AG10803 (cell line): ENCODE measurements at places on chromosomes 16 and 17.
A peak's percentile ranks its signal among the peaks of the same experiment; 100 is the strongest.

- DNase-seq: peak; percentile 45
These were observed at the start of gene RGS9 for GRCh38 chr17:65137021-65137939. Gene RGS9 (plus strand): TSS chr17:65137370. CDS start chr17:65137541, 171 bp downstream.

DNA sequence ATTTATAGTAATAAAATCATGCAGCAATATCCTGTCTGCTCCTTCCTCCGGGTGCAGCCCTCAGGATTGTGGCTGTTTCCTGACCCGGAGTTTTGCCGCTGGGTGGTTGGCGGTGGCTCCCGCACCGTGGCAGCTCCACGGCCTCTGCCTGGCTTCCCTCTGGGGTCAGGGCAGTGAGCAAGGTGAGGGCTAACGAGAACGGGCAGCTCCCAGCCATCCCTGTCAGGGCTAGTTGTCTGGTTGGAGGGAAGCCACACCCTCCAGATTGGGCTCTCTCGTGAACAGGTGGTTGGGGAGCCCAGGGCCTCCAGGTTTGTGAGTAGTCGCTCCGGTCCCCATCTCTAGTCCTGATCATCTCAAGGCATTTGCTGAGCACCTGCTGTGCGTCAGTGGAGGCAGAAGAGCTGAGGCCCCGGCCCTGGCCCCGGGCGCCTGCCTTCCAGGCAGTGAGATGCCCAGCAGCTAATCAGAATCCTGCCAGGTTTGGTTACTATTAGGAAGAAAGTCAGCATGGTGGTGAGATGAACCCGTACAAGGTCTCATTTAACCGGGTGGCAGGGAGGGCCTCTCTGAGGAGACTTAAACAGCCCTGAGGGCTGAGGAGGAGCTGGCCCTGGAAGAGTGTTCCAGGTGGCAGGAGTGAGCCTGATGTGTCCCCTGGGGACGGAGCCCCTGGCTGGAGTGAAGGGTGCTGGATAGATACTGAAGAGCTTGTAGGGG lies 2.3 kb upstream of the NUDT16L1 start:
- DNase-seq: no peak

GRCh38 chr16:27745348-27745747 lies 195.4 kb downstream of the KATNIP start:
- no peak for DNase-seq

DNA sequence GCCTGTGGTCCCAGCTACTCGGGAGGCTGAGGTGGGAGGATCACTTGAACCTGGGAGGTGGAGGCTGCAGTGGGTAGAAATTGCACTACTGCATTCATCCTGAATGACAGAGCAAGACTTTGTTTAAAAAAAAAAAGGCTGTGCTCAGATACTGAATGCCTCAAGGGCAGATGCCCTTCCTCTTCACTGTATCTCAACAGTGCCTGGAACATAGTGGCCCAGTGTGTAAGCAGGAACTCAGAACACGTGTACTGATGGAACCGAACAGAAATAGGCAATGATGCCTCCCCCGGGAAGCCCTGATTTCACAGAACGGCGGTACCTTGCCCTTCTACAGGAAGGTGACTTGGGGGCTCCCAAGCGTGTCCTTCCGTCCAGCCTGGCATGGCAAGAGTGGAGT lies 46.8 kb downstream of the PLXDC1 start:
- DNase-seq: no peak

GRCh38 chr16:27439271-27440018 lies 37.5 kb downstream of the IL21R start:
- DNase-seq: no peak

- no peak for DNase-seq
These were observed 30.8 kb downstream of the MPRIP start for GRCh38 chr17:17073030-17073564.

GRCh38 chr16:51374346-51374745 lies 223.3 kb upstream of the SALL1 start:
- peak; percentile 93 for DNase-seq

DNA sequence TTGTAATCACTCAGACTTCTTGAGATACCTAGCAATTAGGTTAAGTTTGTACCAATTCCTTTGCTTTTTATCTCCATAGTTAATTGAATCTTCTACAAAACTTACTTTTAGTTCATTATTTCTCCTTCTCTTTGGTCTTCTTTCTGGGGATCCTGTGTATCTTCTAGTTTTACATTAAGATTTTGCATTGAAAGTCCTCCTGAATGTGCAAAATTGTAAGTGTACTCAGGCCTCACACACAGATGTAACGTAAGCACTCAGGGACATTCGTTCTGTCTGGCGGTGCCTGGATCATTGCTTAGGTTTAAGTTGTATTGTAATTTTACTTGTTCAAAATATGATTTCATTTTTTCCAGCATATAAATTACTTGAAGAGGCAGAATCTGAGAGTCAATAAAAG lies 222.6 kb upstream of the CPHXL start:
- no peak for DNase-seq

DNA sequence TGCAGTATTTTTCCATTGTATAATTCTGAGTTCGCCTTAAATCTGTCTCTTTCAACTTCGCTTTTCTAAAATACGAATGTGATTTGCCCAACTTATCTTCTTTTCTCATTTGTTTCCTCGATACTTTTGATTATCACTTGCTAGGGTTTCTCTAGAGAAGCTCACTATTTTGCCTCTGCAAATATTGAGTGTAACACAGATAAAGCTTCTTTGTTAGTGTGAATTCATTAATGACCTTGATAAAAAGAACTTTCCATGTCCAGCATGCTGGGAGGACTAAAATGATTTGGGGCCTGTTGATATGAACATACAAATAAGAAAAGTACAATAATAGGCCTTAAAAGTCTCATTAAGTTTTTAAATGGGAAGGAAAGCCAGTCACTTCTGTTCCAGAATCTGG lies 303.3 kb downstream of the MAP2K6 start:
- DNase-seq: no peak

DNA sequence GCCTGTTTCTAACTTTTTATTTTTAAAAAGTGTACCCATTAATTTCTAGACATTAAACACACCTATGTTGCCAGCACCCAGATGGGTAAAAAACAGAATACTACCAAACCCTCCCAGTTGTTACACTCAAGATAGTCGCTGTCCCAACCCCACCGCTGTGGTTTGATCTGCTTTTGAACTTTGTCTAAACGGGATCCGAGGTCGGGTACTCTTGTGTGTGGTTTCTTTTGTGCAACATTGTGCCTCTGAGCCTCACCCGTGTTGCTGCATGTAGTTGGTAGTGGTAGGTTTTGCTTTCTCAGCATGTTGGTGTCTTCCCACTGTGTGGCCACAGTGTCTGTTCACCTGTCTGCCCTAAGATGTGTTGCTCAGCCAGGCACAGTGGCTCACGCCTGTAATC lies 4.3 kb downstream of the KLHL36 start:
- DNase-seq: no peak

DNA sequence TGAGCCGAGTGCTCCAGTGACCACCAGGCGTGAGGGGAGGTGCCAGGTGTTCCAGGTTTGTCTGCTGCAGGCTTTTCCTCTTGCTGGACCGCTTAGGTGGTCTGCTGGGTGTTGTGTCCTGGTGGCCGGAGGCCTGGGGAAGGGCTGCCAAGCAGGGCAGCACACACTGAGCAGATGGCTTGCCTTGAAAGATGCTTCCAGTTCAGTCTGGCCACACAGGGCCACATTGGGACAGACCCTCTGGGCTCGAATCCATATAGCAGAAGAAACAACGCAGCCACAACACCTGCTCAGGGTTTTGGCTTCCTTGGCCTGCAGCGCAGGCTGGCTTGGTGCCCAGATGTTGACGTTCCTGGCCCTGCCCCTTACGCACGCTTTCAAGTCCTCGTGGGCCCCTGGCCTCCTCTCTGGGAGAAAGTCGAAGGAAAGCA lies 24.8 kb downstream of the GINS2 start:
- DNase-seq: no peak

DNA sequence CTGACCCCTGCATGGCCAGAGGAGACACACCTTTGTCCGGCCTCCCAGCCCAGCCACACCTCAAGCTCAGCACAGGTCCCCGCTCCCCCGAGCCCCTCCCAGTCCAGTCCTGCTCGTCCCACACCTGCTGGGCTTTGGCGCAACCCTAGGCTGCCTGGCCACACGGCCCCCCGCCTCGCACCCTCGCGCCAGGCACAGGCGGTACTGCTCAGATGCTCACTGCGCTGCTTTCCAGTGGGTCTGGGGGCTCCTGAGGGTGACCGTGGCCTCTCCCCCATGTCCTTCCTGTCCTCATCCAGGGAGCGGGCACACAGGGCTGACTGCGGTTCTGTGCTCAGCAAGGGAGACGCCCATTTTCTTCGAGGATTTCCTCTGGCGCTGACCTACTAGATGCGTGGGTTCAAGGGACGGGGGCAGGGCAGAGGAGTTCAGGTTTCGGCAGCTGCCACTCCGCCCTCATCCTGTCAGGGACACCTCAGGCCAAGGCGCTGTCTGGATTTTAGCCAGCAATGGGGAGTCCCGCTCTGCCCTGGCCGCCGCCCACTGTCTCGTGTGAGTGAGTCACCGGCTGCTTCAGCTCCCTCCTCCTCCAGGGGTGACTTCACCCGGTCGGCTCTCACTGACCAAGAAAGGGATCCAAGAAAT lies 118.0 kb upstream of the ZNF469 start:
- DNase-seq: peak; percentile 85

GRCh38 chr17:66692421-66692690 lies 142.6 kb upstream of the CACNG5 start:
- DNase-seq: no peak

GRCh38 chr16:47865337-47865855 lies 290.4 kb downstream of the ABCC12 start:
- DNase-seq: no peak

GRCh38 chr16:82963653-82964052 lies 336.9 kb downstream of the CDH13 start:
- no peak for DNase-seq

DNA sequence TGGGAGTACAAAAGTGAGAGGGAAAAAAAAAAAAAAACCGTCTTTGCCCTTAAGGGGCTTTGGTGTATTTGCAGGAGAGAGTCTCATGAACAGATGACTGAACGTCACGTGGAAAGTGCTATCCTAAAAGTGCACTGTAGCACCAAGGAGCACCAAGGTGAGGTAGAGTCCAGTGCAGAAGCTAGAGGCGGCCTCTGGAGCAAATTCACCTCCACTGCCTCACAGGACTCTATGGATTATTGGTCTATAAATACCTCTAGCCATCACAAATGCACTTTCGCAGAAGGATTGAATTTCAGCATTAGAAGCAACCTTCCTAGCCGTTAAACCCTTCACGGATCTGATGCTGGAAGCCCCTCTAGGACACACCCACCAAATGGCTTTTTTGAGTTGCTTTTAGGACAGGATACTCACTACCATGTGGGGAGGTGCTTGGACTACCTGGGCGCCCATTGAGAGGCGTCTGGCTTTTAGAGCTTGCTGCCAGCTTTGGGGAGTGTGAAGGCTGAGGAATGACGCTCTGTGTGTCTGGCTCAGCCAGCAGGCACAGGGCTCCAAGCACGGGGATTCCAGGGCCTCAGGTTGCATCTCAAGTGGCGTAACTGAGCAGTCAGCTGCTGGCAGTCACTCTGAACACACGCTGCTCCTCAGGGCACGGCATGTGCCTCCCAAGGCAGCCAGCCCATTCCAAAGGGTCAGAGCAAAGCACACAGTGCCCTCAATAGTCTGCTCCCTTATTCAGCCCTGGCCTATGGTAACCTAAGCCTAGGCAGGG lies 52.7 kb downstream of the CDRT4 start:
- DNase-seq: no peak

DNA sequence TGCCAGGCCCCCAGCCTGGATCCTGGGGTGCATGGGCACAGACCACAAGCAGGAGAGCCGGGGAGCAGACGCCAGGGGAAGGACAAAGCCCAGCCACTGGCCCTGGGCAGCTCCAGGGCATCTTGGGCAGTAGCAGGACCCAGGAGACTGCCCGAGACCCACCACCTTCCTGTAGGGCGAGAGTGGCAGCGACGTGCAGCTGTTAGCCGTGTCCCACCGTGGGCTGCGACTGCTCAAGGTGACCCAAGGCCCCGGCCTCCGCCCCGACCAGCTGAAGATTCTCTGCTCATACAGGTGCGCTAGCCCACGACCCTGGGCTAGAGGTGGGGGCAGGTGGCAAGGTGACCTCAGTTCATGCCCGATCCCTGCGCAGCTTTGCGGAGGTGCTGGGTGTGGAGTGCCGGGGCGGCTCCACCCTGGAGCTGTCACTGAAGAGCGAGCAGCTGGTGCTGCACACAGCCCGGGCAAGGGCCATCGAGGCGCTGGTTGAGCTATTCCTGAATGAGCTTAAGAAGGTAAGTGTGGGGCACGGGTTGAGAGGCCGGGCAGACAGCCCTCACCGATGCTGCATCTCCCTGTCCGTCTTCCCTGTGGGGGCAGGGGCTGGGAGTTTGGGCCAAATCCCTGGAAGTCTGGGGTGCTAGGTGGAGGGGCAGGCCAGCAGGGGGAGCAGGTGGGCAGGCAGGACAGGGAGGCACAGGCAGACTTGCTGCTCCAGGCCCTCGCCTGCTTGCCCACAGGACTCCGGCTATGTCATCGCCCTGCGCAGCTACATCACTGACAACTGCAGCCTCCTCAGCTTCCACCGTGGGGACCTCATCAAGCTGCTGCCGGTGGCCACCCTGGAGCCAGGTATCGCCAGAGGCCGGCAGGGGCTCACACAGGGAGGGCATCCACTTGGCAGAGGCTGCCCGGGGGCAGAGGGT lies 13.5 kb upstream of the SMIM5 start:
- peak; percentile 29 for DNase-seq

GRCh38 chr17:78826421-78826820 lies 14.2 kb downstream of the USP36 start:
- peak; percentile 31 for DNase-seq

DNA sequence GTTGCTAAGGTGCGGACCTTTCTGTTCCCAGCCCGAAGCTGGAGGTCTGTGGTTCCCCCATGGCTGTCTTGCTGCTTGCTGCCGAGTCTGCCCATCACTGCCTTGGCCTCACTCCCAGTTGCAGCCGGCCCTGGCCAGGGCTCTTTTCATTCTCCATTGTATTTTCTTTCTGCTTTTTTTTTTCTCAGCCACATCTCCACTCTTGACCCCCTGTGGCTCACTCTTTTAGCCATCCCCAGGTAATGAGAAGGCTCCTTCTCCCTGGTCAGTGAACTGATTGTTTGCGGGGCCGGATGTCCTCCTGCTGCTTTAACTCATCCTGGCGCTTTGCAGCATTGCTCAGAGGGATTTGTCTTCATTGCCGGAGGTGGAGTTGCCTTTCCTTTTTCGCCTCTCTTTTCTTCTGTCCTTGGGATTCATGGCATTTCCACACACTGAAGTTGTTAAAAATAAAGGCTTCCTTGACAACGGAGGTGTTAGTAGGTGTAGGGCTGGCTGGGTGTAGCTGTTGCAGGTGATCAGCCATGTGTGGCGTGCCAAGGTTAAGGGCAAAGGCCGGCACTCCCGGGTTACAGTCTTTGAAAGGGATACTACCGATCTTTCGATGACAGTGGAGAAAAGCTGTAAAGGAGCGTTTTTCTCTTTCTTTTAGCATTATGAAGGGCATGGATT lies 34.1 kb downstream of the MAP2K6 start:
- no peak for DNase-seq

- no peak for DNase-seq
These were observed 20.2 kb upstream of the MAPT start for GRCh38 chr17:45874151-45874550.

DNA sequence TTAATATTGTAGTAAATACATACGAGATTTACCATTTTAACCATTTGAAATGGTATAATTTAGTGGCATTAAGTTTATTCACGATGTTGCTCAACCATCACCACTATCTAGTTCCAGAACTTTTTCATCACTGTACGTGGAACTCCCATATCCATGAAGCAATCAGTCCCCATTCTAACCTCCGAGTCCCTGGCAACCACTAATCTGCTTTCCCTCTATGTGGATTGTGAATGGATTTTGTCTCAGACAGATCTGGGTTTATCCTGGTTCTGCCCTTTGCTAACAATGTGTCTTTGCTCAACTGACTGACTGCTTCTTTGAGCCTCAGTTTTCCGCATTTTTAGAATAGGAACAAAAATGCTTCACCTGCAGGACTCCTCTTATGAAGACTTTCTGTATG lies 51.4 kb downstream of the TANGO6 start:
- no peak for DNase-seq
